Activated naive CD4-positive, alpha-beta T cell treated with anti-CD3 and anti-CD28 coated beads, Interleukin-2, amount 10 ng/mL, durations not matched to agents 5 hours and 36 hours (primary cell): ENCODE measurements at places on chromosomes 4 and X. TPM values are rescaled to one million over a fixed set of nuclear protein-coding genes. Genes with fewer than 3 reads are reported as not detected.

The NXF2B gene
- not detected for total RNA-seq

The CCSER1 gene
- not detected for total RNA-seq

The GPAT3 gene
- 1.6 TPM for total RNA-seq

The MSN gene
- total RNA-seq, result 600 TPM

The HSFX2 gene
- total RNA-seq, result not detected

The ADH1C gene
- not detected for total RNA-seq

The NXF3 gene
- total RNA-seq, result not detected

The REELD1 gene
- total RNA-seq, result 0.15 TPM

The C1QTNF7 gene
- not detected for total RNA-seq

The SPINK2 gene
- total RNA-seq, result 1.6 TPM

The MAGEA2 gene
- not detected for total RNA-seq
